Left ventricle myocardium superior (tissue), 1 donor: ENCODE measurements at places on chromosomes 1 and 21. TPM values are rescaled to one million over a fixed set of nuclear protein-coding genes. Genes with fewer than 3 reads are reported as not detected.

DNA sequence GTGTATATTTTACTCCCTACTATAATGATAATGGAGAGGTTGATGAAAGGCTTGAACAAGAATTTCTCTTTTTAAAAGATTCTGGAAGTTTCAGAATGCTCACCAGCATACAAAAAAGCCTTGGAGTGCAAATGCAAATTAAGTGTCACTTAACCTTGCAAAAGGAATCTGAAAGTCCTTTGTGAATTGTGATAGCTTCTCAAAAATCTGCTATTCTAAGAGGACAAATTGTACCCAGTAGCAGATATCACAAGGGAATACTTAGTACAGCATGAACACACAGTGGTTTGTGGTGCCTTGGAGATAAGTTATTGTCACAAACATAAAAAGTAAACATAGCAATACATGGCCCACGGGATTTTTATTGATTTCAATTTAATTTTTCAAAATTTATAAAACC, 1208.3 kb upstream of the B3GALT2 start:
- no peak for DNase-seq

- no peak for DNase-seq
Measured at GRCh38 chr21:15004721-15005370, 60.0 kb downstream of the NRIP1 start.

- no peak for DNase-seq
Measured at GRCh38 chr1:94656967-94657366, 115.4 kb upstream of the F3 start.

The OPTC gene
- total RNA-seq, result not detected

The LHX8 gene
- not detected for total RNA-seq
